ENCODE measurements at places on chromosomes 16 and 17.

DNA sequence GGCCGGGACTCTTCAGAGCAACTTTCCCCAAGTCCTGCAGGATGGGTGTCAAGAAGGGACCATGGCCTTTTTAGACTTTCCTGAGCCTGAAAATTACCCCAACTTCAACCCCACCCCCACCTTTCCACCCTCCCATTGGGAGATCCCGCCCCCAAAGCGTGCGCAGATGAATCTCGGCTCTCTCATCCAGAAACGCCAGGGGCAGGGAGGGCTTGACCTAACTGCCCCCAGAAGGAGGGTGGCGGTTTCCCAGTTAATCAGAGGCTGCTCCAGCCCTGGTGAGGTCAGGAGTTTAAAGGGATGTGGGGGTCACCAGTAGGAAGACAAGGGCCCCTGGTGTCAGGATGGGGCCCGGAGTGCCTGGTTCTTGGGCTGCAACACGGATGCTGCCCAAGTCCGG lies 480 bp downstream of the KIF19 start:
- DNase-seq: no peak

DNA sequence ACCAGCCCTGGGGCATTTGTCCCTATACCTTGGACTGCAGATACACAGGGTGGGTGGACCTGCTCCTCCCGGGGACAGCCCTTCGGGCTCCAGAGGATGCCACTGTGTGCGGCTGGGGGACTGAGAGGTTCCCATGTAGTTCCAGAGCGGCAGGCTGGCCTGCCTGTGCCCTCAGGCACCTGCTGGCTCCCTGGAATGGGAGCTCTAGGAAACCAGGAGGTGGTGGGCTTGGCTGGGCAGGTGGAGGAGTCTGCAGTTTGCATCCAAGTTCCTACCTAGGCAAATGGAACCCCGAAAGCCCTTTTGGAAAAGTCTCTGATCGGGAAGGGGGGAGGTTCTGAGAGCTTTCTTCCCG lies 982 bp downstream of the DBNDD1 start:
- DNase-seq: no peak

- DNase-seq: no peak
These were observed 817.9 kb upstream of the SOX9 start for GRCh38 chr17:71302721-71303549.

GRCh38 chr16:79994418-79994817 lies 393.9 kb upstream of the MAF start:
- peak; percentile 41 for DNase-seq

- no peak for DNase-seq
These were observed 18.9 kb upstream of the ABCC3 start for GRCh38 chr17:50615828-50616227.

GRCh38 chr16:85168732-85169256 lies 56.5 kb upstream of the CIBAR2 start:
- no peak for DNase-seq

DNA sequence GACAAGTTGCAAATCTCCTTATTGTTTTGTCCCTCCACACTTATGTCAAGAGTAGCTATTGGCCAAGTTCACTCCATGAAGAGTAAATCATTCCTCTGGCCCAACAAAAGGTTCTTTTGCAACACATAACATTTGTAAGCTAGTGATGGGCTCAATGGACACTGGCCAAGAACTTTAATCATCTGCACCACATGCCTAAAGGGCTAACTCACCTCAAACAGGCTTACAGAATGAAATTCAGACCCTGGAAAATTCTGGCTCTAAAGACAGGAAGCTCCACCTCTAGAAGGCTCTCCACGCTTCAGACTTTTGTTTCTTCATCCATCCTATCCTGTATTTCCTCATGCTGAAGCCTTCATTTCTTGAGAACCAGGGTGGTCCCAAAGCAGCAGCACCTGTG lies 10.9 kb upstream of the ANKFN1 start:
- no peak for DNase-seq

DNA sequence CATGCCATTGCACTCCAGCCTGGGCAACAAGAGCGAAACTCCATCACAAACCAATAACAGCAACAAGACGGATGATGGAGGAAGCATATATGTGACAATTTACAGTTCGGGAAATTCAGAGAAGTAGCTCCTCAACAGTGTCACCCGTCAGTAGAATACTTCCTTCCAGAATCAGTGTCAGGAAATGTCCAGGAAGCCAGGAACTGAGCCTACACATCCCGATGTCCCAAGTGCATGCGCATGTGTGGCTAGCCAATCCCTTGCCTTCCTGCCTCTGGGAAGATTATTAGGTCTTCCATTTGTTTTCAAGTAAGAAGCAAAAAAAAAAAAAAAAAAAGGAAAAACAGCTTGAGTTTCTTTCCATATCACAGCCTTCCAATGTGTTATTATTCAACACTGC lies 1.4 kb upstream of the PITPNC1 start:
- no peak for DNase-seq

GRCh38 chr17:13851889-13852288 lies 217.4 kb upstream of the COX10 start:
- no peak for DNase-seq
